ENCODE measurements at places on chromosomes 13 and 19.

- no peak for ATAC-seq
These were observed 283.1 kb downstream of the DCT start for GRCh38 chr13:94196413-94196812.

- ATAC-seq, result no peak
These were observed 5.5 kb downstream of the ACP4 start for GRCh38 chr19:50795664-50796073.

DNA sequence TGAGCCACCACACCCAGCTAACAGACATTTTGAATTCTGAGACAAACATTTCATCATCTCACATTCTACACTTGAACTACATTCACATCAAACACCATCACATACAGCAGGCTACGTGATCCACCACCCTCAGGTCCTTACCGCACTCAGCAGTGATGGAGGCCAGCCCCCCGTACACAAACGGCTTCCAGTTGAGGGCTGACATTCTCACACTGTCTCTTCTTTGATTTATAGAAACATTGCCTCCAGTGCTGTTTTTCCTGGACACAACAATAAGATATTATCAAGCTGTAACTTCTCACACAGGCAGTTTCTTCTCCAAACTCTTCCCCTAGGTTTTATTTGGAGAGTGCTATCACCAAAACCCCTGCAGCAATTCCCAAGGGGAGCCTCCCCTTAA, 7.0 kb downstream of the SLC25A30 start:
- no peak for ATAC-seq

- no peak for ATAC-seq
These were observed 69.0 kb downstream of the COL4A2 start for GRCh38 chr13:110376120-110376519.

- peak; percentile 28 for ATAC-seq
These were observed 452 bp downstream of the PIAS4 start for GRCh38 chr19:4007836-4008539.

DNA sequence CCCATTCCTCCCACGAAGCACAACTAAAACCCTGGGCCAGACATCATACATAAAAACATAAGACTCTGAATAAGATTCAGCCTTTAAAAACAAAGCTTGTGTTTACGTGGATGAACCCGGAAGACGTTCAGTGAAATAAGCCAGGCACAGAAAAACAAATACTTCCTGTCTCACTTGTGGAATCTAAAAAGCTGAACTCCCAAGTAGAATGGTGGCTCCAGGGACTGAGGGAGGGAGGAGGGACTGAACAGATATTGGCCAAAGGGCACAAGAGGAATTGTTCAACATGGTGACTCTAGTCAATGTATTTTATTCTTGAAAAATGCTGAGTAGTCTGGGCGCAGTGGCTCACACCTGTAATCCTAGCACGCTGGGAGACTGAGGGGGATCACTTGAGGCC, 35.7 kb upstream of the TPM4 start:
- ATAC-seq, result no peak

DNA sequence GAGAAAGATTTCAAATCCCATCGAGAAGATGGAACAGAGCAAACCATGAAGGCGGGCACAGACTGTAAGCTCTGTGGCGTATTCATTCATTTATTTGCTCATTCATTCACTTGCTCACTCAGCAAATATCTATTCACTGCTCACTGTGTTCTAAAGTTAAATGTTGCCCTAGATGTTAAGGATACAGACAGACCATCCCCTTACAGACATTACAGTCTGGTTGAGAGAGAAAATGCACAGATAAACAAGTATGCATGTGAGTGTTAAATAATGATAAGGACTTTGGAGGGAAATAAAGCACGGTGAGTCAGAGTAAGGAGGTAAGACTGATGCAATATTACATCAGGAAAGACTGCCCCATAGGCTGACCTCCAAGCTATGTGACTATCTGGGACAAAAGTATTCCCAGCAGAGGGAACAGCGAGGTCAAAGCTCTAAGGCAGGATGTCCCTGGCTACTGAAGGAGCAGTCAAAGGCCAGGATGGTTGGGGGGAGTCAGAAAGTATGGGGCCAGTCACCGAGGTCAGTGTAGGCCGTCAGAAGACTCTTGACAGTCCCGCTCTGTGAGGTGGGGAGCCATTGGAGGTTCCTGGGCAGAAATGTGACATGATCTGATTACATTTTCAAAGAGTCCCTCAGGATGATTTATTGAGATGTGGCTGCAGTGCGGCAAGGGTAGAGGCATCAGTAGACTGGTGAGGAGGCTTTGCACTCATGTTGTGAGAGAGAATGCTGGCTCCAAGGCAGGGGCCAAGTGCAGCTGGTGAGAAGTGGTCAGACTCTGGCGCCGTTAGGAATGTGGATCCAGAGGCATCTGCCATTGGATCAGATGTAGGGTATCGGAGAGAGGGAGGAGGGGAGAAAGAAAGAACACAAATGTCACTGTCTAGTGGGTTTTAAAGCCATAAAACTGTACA, 37.9 kb downstream of the MBNL2 start:
- no peak for ATAC-seq

DNA sequence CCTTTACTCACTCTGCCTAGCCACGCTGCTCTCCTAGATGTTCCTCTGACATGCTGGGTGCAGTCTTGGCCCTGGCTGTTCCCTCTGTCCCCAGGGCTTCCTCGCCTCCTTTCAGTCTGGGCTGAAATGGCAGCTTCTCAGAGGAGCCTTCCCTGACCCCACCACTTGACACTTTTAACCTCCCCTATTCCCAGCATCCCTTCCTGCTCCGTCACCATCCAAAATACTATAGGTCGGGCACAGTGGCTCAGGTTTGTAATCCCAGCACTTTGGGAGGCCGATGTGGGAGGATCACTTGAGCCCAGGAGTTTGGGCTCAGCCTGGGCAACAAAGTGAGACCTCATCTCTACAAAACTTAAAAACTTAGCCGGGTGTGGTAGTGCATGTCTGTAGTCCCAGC, 2.6 kb downstream of the FAM187B start:
- ATAC-seq, result no peak

GRCh38 chr19:40530091-40530901, 46.4 kb upstream of the SHKBP1 start:
- ATAC-seq, result peak; percentile 14

DNA sequence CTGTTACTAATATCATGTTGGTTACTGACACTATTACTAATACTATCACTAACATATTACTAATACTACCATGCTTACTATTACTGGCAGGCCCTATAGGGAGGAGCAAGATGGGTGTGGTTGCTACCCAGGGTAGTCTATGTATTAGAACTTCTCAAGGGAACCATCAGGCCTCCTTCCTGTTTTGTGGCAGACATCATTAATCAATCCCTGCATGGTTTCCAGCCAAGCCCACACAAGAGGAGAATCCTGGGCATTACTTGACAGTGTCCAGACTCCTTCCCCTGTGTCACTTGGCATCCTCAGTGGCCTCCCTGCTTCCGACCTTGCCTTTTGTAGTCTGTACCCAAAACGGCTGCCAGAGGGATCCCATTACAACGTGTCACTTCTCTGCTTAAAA, 8.9 kb downstream of the HAS1 start:
- no peak for ATAC-seq

DNA sequence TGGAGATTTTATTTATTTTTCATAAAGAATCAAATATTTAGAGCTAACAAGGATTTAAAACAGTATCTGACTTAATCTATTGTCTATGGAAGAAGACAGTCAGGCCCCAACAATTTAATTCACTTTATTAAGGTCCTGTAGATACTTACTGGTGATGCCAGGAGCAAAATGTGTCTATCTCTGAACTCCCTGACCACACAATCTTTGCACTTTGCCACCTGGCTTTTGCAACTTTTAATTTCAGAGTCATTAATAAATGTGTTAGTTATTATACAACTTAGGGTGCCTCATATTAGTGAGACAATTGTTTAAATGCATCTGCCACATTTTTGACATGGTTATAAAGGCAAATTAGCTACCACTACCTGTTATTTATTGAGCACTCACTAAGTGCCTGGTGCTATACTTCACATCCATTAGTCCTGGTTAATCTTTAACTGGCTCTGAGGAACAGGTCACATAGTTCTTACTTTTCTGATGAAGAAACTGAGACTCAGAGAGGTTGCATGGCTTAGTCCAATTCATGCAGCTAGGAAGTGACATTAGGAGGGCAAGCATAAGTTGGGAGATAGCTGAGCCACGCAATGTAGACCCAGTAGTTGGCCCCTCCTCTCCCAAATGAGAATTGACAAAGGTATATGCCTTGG, 297.9 kb downstream of the DCT start:
- no peak for ATAC-seq

- peak; percentile 53 for ATAC-seq
These were observed 675 bp downstream of the PEG3 start for GRCh38 chr19:56839652-56840450.

GRCh38 chr19:53554804-53555203, 16.9 kb downstream of the ZNF331 start:
- ATAC-seq, result peak; percentile 15

GRCh38 chr13:63605962-63606361, 2190.3 kb upstream of the PCDH20 start:
- ATAC-seq, result no peak

GRCh38 chr13:52899206-52899605, 50.8 kb upstream of the PCDH8 start:
- ATAC-seq, result no peak

DNA sequence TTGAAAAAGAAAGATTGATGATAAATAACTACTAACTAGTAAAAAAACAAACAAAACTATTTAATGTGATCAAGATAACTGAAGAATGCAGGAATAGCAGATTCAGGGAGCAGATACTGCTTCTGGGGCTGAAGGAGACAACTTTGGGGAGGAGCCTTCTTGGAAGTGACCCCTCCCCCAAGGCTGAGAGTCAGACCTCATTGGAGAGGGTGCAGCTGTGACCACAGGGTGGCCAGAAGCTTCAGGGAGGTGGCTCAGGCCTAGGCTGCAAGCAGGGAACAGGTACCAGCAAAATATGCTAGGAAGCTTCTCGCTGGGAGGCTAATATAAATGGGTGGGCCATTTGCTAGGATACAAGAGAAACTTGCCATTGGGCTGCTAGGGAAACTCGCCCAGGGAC, 149.9 kb downstream of the MYO16 start:
- no peak for ATAC-seq

DNA sequence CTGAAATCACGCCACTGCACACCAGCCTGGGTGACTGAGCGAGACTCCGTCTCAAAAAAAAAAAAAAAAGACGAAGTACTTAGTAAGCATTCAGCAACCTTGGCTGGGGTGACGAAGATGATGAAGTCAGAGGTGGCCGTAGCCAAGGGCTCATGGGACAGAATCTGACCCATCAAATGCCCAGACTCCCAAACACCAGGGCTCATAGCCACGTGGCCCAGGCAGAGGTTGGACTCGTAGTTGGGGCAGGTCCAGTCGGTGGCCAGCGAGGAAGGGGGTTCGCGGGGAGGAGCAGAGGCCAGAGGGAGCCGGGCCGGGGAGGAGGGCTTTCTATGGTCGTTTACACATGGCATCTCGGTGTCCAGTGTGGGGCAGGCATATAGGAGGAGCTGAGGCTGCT, 52.1 kb upstream of the EHD2 start:
- no peak for ATAC-seq

GRCh38 chr13:44764302-44764692, 188.2 kb upstream of the TSC22D1 start:
- no peak for ATAC-seq

- peak; percentile 80 for ATAC-seq
These were observed 38.2 kb downstream of the ARRDC2 start for GRCh38 chr19:18046059-18046718.

DNA sequence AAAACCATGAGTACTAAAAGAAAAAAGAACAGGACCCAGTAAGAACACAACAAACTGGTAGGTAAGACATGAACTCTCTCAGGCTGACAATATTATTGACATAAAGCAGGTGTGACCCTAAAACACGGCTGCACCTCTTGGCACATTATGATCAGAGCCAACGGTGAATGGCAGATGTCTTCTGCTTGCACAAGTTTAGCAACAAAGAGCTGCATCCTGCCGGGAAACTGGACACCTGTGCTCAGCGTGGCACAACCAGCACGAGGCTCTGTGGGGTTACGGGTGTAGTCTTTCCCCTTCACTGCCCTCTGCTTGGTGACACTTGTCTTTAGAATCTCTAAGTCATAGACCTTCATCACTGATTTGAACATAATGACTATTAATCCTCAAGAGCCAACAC, 97.9 kb downstream of the DOCK9 start:
- no peak for ATAC-seq

DNA sequence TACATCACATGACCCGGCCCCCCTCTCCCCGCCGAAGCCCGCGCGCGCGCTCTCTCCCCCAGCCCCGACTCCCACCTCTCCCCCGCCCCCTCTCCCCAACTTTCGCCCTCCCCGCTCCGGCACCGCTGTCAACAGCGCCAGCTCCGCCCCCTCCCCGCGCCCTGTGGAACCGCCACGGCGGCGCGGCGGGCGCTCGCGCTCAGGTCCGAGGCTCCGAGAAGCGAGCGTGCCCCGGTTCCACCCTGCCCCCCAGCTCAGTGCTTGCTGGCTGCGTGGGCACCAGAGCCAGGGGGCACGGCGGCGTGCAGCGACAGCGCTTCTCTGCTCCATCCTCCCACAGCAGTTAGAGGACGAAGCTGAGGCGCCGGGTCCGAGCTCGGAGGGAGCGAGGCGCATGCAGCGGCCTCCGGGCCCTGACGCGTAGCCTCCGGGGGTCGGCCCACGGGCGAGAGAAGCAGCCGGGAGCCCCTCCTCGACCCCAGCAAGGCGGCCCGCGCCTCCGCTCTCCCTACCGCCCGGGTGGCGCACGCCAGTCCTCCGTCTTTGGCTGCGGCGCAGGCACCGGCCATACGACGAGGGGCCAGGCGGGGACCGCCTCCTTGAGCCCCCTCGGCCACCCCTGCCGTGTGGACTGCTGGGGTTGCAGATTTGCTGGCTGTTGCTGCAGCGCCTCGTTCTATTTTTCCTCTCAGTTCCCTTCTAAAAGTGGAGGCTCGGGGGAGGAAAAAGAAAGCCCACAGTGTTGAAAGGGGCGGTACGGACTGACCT, 109.5 kb downstream of the KCNRG start:
- peak; percentile 65 for ATAC-seq

DNA sequence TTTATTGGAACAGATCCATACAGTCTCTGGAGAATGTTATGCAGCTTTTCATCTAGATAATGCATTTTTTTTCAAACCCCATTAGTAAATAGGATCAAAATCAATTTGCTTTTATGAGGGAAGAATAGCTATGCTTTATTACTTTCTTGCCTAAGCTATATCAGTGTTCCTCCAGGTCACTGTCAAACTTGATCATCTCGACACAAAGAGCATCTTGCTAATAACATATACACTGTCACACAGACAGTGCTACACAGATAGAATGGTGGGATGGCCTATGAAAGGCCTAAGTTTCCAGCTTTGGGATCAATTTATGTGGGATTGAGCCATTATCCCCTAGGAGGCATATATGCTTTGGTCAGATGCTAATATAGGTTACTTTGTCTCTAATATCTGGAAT, 862.9 kb upstream of the SPRY2 start:
- no peak for ATAC-seq

DNA sequence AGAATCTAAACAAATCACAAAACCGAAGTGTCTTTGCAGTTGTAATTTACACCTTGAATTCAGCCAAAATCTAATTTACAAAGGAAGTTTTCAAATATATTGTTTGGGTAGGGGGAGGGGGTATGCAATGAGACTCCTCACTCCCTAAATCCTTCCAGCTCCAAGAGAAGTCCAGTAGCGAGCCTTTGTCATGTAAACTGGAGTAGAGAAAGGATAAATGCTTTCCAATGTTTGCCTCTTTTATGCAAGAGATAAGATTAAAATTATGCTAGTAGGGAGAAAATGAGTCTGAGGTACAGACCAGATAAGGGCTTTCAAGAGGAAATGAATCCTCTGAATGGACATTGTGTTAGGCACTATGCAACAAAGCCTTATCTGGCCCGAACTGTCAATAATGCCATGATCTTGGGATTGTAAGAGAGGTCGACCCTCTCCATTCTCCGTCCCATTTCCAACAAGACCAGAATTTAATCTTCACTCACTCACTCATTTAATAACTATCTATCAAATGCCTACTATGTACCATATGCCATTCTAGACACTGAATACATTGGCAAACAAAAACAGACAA, 199.2 kb downstream of the LACC1 start:
- no peak for ATAC-seq
